ENCODE measurements at places on chromosomes 13 and 19. TPM values are rescaled to one million over a fixed set of nuclear protein-coding genes. Genes with fewer than 3 reads are reported as not detected.

The PBX4 gene
- total RNA-seq: not detected

The MCF2L gene
- total RNA-seq: 112 TPM

The LRG1 gene
- 3.3 TPM for total RNA-seq

The NAPSA gene
- 1.6 TPM for total RNA-seq
